ENCODE measurements at places on chromosomes 1 and 21.

DNA sequence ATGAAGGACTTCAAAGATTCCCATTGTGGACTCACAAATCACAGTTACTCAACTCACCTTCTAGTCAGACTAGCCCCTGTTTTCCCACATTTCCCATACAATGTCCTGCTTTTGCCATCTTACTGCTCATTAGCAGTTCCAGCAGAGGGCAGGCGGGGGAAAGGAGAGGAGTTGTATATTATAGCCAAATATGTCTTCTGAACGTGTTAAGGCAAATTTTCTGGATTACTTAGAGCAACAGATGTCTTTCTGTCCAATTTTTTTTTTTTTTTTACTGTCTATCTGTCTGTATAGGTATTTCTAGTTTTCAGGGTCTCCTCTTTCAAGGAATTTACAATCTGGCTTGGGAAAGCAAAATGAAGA, 29.9 kb upstream of the DDAH1 start:
- DNase-seq, result no peak

GRCh38 chr1:183652547-183653461, at the start of gene APOBEC4:
Gene APOBEC4 (minus strand): TSS chr1:183653316. CDS start chr1:183648781, 4,535 bp downstream.
- no peak for DNase-seq

DNA sequence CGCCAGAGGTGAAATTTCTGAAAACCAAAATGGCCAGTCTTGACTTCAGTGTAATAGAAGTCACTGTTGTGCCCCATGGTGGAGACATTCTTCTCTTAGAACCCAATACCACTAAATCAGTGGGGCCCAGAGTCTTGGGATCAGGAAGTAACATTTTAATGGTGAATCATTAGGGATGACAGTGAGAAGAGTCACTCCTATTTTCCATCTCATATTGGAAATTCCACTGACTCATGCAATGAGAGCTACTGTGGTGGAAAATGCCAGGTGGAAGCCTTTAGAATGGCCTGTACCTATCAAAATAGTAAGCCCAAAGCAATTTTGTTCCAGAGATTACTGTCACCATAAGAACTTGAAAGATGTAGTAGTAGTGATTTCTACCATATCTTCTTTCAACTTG, 20.6 kb upstream of the PPM1J start:
- DNase-seq, result peak; percentile 80

DNA sequence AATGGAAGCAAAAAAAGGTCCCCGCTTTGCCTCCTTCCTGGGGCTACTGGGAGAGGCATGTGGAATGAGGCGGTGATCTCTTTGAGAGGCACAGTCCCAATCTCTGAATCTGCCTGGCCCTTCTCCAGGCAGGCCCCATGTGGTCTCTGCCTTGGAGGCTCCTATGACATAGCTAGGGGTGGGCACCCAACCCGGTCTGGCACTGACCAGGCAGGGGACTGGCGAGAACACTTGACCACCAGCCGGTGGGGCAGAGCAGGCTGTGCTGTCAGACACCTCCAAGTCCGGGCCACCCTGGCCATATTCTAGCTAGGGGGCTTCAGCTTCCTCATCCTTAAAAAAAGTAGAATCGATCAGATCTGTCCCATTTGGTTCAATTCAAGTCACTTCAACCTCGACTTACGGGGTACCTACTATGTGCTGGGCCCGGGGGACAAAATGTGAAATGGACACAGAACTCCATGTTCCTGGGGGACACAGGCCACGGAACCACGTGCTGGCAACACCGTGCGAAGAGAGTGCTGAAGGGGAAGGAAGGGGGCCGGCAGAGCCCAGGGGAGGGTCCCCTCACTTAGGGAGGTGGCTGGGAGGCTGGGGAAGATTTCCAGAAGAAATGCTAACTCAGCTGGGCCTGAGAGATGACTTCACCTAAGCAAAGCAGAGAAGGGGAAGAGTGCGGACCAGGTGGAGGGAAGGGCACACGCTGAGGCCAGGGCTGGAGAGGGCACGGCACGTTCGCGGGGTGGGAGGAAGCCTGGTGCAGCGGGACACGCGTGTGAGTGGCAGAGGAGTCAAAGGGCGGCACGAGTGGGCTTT, 33.3 kb downstream of the HSPG2 start:
- DNase-seq, result no peak

- no peak for DNase-seq
Measured at GRCh38 chr1:57422271-57423134, 1.4 kb downstream of the DAB1 start.

- no peak for DNase-seq
Measured at GRCh38 chr1:205449254-205449749, 6.5 kb downstream of the BLACAT1 start.

GRCh38 chr1:197994907-197995407, 77.8 kb downstream of the LHX9 start:
- DNase-seq, result no peak

DNA sequence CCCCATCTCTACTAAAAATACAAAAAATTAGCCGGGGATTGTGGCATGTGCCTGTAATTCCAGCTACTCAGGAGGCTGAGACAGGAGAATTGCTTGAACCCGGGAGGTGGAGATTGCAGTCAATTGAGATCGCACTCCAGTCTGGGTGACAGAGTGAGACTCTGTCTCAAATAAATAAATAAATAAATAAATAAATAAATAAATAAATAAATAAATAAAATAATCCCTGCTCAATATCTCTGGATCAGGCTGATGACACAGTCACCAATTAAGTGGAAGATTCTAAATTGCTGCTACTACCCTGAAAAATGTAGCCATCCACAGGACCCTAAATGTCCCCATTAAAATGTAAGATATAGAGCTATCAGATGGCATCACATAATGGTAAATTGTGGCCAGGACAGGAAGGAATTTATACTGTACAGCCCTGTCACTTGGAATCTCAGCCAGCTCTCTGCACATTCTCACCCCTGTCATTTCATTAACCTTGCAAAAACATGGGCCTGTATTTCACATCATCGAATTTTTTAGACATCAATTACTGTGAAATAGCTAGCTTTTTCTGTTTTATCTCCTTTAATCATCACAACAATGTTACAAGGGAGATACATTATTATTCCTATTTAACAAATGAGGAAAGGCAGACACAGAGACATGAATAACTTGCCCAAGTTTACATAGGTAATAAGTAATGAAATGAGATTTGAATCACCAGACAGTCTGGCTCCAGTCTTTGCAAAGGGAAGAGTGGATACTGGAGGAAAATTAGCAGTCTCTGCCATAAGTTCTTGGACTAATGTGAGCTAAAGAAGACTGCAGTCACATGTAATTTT, 56.7 kb upstream of the NTPCR start:
- DNase-seq, result no peak

- DNase-seq, result no peak
Measured at GRCh38 chr1:166884040-166884642, 8.1 kb upstream of the TADA1 start.

DNA sequence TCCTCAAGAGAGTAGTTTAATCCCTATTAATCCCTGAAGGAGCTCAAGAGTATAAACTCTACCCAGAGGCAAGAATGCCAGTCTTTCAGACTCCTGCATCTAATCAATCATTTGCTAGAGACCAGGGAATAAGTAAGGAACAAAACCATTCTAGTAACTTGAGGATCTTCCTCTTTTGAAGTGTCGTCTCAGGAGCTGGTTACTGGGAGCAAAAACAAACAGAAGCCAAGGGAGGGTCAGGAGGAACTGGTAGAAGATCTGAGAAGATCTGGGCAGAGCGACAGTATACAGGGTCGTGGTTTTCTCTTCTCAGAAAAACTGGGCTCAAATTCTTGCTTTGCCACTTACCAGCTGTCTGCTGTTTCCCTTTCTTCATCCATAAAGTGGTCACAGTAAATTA, 69.3 kb downstream of the RPS6KA1 start:
- DNase-seq, result no peak

DNA sequence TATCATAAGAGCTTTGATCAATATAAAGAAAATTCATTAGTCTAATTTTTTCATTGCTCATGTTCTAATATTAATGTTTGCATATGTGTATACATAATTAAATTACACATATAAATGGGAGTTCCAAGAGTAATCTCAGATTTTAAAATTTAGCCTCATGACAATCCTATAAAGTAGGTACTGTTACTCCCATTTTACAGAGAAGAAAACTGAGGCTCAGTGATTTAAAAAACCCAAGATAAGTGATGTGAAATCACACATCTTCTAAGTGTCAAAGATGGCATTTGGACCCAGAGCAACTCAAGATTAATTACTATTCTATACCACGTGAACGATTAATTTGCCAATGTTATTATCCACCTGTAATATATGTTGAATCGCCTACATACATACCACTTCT, 122.3 kb downstream of the TM2D1 start:
- no peak for DNase-seq

DNA sequence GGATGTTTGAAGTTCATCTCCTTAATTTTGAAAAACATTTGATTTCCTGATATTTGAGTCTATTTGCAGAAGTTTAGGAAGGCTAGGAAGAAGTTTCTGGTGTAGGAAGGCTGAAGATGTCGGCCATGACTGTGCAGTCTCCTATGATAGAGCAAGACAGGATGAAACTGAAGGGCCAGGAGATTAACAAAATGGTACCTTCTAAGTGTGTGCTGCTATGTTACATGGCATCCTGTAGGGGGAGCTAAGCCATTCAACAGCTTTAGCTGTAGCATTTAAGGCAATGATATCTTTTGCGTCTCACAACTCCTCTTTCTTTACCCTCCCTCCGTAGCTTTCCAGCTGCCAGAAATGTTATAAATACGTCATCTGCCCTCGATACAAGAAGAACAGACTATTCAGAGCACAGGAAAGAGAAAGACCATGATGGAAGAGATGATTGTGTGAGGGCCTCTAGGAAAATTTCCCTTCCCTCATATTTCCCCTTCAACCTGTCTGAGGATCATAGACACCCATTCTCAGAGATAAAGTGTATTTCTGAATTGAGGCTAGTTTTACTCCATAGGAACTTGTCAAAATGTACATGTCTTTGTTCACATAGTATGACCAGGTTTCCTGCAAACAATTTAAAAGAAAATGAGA, 61.1 kb downstream of the XCL1 start:
- no peak for DNase-seq

- no peak for DNase-seq
Measured at GRCh38 chr1:227919906-227920305, 27.8 kb downstream of the WNT9A start.

GRCh38 chr21:42640486-42640885, 12.9 kb upstream of the PDE9A start:
- DNase-seq, result no peak

DNA sequence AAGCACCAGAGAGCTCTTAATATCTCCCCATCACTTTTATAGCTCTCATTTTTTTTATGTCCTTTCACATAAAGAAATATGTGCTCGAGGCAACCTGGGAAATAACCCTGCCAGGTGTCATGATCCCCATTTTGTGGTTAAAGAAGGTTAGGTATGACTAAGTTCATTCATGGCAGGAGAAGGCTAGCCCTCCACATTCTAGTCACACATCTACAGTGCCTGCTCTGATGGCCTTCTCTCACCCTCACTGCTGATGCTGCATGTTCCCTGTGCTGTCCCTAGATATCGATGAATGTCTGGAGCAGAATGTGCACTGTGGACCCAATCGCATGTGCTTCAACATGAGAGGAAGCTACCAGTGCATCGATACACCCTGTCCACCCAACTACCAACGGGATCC, 187.5 kb downstream of the TPR start:
- DNase-seq, result no peak

- no peak for DNase-seq
Measured at GRCh38 chr21:45513741-45514310, 28.4 kb downstream of the SLC19A1 start.

DNA sequence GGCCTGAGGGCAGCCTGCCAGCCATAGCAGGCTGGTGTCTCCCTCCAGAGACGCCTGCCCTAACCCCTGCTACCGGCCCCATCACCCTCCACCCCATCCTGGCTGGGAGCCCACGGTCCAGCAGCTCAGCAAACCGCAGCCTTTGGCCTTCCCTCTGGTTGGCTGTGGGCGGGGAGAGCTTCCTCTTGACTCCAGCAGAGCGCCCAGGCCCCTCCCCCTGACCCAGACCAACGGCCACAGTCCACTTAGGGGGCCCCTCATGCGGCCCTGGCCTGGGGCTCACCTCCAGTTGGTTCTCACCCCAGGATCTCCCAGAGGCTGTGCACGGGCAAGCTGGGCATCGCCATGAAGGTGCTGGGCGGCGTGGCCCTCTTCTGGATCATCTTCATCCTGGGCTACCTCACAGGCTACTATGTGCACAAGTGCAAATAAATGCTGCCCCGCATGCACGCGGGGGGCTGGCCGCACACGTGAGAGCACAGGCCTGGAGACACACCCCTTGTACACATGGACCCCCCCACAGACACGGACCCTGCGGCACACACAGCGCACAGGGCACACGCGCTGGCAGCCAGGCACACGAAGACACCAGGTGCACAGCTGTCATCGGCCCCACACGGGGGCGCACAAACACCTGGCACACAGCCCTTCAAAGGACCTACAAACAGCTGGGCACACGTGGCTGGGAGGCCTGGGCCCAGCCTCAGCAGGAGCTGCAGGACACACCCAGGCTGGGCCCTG, 3.1 kb downstream of the SMIM1 start:
- no peak for DNase-seq

DNA sequence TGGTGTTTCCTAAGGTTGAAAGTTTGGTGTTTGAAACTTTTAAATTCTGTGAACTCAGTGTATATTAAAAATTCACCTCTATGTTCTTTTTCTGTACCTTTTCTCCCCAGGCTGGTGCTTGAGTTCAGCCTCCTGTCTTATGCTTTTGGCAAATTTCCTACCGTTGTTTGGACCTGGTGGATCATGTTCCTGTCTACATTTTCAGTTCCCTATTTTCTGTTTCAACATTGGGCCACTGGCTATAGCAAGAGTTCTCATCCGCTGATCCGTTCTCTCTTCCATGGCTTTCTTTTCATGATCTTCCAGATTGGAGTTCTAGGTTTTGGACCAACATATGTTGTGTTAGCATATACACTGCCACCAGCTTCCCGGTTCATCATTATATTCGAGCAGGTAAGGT, 24.9 kb upstream of the AXDND1 start:
- DNase-seq, result no peak

DNA sequence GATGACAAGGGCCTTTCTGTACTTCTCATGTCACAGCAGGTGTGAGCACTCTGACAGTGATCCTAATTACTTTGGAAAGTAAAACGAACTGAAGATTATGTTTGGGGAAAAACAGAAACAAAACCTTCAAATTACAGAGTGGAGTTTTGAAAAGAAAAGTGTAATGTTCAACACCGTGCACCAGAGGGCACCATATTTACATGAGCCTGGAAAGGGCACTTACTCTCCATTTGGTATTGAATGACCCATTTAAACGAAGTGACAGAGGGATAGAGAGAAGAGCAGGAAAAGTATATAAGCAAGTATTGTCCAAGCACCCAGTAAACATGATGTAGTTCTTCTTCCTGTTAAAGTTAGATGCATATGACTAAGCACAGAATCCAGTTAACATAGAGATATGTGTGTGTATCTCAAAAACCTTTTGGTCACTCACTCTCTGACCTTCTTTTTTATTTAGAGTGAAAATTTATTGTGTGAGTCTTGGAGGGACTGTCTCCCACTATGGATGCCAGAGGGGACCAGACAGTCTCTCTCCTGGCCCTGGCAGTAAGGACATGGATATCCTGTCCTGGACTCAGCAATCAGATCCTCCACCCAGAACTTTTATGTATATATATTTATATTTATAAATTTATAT, 3.8 kb upstream of the RGSL1 start:
- DNase-seq, result no peak

GRCh38 chr1:97909266-97909665, 11.6 kb downstream of the DPYD start:
- DNase-seq, result no peak

All from HS-27A (cell line).